ENCODE measurements at places on chromosomes 2 and 18.

DNA sequence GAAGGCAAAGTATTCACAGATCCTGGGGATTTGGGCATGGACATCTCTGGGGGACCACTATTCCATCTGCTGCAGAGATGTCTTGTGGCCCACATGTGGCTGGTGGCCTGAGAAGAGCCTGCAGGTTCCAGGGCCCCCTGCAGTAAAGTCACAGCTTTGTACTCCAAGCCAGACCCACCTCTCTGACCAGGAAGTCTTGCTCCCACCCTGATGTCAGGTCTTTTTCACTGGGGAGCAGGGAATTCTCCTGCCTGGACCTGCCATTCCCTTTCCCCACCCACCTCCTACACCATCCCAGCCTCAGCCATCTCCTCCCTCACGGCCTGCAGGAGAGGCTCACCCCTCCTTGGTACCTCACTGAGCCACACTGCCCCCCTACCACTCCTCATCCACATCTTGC, 211.8 kb downstream of the SMAD2 start:
- no peak for DNase-seq

- no peak for DNase-seq
These were observed 187.5 kb downstream of the TWIST2 start for GRCh38 chr2:239035361-239035814.

- no peak for DNase-seq
These were observed 1.4 kb downstream of the KCNS3 start for GRCh38 chr2:17879913-17880274.

GRCh38 chr2:7201851-7202250, 284.6 kb downstream of the RNF144A start:
- no peak for DNase-seq

DNA sequence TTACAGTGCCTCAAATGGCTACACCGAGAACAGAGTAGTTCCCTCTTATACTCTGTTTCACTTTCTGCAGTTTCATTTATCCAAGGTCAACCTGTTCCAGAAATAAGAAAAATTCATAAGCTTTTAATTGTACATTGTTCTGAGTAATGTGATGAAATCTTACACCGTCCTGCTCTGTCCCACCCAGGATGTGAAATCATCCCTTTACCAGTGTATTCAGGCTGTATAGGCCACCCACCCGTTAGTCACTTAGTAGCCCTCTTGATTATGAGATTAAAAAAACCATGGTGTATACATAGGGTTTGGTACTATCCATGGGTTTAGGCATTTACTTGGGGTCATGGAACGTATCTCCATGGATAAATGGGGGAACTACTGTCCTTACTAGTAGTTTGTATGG, 29.8 kb downstream of the STARD6 start:
- no peak for DNase-seq

- DNase-seq: no peak
These were observed 77.8 kb downstream of the BCL2 start for GRCh38 chr18:63241760-63242159.

DNA sequence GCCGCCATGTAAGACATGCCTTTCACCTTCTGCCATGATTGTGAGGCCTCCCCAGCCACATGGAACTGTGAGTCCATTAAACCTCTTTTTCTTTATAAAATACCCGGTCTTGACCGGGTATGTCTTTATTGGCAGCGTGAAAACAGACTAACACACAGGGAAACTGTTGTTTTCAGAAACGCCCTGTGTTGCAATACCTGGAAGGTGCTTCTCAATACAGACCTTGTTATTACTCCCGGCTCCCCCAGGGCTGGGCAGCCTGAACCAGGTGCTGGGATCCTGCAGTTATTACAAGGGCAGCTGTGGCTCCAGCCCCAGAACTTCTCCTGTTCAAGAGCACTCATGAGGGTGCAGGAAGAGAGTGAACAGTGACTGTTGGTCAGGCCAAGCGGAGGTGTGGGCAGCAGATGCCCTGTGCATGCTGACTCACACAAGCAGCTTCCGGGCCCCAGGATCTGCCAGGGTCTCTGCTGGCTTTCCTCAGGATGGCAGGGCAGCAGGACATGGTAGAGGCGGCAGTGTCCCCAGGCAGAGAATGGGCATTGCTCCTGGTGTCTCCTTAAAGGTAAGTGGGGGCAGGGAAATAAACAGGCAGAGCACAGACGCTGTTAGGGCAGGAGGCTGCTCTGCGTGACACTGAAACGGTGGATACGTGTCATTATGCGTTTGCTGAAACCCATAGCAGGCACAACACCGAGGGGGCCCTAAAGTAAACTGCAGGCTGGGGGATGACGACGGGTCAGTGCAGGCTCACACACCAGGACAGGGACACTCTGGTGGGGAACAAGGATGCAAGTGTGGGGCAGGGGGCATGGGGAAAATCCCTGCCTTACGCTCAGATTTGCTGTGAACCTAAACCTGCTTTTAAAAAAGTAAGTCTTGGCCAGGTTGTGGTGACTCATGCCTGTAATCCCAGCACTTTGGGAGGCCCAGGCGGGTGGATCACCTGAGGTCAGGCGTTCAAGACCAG, 89.1 kb downstream of the NDUFA10 start:
- DNase-seq: no peak

DNA sequence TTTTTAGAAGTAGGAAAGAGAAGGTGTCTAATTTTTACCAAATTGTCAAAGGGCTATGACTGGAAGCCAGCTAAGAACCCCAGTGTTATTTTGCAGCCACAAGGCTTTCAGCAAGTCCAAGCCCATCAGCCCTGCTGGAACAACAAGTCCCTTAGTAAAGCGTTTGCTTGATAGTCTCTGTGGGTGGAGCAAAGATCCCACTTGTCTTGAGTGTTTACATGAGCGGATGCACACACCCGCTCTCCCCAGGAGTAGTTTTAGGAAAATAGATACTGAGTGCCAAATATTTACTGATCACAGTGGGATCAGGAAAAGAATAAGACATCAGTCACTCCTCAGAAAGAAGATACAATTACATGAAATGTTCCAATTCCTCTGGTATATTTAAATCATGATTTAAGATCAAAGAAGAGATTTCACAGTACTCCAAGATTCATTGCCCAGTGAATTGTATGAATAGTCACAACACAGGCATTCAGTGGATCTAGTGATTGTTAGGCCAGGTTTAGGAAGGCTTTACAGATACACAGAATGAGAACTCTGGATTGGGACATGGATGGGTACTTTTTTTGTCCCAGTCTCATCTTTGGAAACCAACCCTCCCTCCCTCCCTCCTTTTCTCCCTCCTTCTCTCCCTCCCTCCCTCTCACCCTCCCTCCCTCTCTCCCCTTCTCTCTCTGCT, 514.9 kb downstream of the PTPRM start:
- DNase-seq: no peak

DNA sequence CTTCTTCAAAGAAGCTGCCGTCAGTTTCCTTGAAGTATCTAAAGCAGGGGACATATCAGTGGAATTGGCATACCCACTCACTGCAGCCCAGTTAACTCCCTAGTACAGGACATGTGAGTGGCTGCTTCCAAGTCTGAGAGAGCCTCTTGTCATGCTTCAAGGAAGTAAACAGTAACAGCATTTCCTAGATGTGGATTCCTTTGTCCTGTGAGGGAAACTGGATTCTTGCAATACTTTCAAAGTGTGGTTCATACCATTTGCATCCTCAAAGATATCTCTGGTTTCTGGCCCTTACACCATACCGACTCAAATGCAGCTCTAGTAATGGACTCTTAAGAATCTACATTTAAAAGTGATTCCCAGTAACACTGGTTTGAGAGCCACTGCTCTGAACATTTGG, 87.2 kb downstream of the ESCO1 start:
- peak; percentile 8 for DNase-seq

- no peak for DNase-seq
These were observed 82.2 kb downstream of the KLF7 start for GRCh38 chr2:207083361-207084110.

- no peak for DNase-seq
These were observed 897.6 kb downstream of the BCL11A start for GRCh38 chr2:59655809-59656208.

DNA sequence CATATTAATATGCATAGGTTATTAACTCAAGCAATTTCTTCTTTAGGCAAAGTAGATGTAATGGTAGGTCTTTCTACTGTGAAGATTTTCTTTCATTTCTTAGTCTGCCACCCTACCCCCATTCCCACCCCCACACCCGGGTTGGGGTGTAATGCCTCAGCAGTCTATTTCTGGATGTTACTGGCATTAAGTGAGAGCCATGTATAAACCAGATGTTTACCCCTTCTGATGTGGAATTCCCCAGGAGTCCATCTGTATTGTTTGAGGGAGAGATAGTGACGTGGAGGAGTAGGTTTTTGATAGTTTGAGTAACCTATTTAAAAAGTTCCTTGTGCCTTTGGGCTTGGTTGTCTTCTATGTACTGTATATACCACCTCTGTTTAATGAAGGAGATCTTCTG, 11.8 kb downstream of the TDRD15 start:
- no peak for DNase-seq

- DNase-seq: no peak
These were observed 10.0 kb upstream of the THADA start for GRCh38 chr2:43605851-43606250.

- no peak for DNase-seq
These were observed 77.2 kb downstream of the NAT8 start for GRCh38 chr2:73564986-73565385.

GRCh38 chr2:137233091-137233490, 467.7 kb downstream of the THSD7B start:
- no peak for DNase-seq

- no peak for DNase-seq
These were observed 337.7 kb downstream of the DYSF start for GRCh38 chr2:71791061-71791450.

- no peak for DNase-seq
These were observed 62.0 kb downstream of the SH3YL1 start for GRCh38 chr2:201648-202433.

DNA sequence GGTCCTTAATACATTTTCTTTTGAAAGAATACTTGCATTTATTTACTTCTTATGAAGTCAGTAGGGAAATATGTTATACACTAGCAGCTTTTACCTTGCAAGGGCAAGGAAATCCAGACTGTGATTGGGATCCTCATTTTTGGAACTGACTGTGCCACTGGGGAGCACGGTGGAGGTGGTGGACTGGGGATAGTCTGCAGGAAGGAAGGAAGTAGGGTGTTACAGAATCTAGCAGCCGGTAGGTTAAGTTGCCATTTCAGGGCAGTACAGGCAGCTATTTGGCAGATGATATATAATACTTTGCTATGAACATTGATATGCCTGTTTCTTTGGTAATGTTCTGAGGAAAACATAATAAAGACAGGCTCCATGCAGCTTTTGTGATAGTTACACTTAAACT, 238.3 kb downstream of the PHLPP1 start:
- DNase-seq: no peak

GRCh38 chr2:58042486-58042970, 4.1 kb upstream of the VRK2 start:
- peak; percentile 82 for DNase-seq

DNA sequence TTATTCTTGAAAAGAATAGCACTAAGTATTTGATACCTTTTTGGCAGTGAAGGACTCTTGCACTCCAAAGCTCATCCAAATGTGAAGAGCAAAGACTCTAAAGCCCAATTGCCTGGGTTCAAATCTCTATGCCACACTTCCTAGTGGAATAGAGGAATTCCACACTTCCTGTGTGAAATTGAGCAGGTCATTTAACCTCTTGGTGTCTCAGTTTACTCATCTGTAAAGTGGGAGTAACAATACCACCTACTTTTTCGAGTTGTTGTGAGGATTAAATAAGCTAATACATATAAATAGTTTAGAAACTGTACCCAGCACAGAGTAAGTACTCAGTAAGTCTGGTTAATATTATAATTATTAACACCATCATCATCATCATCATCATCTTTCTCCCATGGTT, 72.6 kb downstream of the AP1S3 start:
- no peak for DNase-seq

DNA sequence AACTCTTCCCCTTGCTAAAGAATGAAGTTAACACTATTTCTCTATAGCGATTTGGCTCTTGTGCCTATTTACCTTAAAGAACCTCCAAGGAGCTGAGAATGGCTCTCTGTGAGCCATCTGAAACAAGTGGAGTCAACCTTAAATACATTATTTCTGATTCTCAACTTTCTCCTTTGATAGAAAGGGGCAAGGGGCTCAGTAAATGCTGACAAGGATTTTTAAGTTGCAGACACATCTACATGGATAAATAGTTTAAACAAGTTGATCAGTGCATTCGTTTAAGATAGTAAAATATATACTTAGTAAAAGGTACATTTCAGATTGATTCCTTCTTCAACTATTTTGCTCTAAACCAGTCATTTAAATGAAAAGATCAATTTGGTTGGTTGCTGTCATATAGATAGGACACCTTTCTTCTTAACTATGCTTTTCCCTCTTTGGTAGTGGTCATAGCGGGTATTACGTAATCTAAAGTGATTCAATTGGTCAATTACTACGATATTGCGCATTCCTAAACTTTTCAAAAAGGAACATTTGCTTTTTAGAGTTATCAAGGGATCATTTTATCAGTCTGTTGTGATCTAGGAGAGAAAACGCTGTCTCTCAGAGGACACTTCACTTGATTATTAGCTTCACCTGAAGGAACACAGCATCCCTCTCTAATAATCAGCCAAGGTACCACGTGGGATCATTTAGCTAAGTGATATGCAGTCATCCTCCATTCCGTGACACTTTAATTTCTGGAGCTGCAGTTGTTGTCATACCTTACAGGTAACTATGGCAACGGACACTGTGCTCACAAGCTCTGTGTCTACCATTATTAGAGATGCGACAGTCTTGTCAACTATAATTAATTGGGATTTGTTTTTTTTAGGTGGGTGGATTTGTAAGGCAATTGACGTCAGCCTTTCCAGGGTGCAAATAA, 50.9 kb upstream of the KCNE4 start:
- no peak for DNase-seq

DNA sequence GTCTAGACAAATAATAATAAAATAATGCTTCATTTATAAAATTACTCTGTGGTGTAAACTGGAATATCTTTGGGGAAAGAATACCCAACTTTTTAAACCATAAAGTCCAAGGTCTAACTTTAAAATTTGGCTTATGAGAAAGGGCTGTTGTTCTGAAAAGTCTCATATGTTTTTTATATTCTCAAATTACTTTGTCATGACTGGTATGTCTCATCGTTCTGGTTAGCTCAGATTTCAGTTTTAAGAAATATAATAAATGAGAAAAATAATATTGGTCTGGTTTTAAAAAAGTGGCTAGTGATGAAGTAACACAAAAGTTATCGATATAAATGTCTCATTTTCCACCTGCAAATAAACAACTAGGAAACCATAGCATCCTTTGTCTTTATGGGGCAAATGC, 1658.1 kb downstream of the LRP1B start:
- DNase-seq: no peak

GRCh38 chr18:47490882-47491281, 239.4 kb upstream of the SKOR2 start:
- DNase-seq: peak; percentile 44

DNA sequence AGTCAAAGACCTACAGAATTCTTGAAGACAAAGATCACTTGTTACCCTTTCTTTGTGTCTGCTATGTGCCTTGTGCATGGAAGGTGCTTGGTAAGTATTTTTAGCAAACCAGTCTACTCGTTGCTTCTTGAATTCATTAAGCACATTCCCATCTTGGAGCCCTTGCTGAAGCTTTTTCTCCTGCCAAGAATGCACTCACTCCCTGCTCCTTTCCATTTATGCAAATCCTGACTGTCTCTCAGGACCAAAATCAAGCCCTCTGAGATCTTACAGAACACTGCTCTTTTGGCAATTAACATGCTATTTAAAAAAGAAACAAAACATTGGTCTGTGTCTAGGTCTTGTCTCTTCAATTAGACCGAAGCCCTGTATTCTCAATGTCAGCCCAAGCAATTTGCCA, 75.8 kb downstream of the CLHC1 start:
- DNase-seq: peak; percentile 82

- no peak for DNase-seq
These were observed 264.8 kb downstream of the KLHL29 start for GRCh38 chr2:23649819-23650218.

- DNase-seq: no peak
These were observed 63.2 kb upstream of the TMEM17 start for GRCh38 chr2:62568983-62569837.

All from fibroblast of skin of abdomen (primary cell).